ENCODE measurements at places on chromosomes 11 and 22.

DNA sequence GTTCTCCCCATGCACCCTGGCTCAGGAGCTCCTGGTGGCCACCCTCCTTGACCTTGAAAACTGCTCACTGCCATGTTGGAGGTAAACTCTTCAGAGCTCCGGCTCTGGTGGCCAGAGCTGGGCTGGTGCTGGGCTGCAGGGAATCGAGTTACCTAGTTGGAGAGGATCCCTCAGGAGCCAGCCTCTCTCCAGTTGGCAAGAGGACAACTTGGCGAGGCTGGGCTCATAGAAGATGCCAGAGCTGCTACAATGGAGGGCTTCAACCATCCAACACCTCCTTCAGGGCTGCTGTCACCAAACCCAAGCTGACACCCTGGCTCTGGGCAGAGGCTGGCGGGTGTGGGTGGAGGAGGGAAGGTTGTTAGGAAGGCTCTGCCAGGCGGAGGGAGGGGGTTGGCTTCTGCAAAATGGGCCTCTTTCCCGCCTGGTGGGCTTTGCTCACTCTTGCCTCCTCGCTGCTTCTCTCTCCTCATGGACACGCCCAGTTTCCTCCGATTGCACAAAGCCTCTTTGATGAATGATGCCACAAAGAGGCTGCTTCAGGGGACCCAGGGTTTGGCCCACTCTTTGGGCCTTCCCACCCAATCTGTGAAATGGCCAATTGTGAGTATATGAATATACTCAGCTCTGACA, 53.1 kb downstream of the THAP12 start:
- DNase-seq = no peak

- DNase-seq = no peak
These were observed 74.2 kb downstream of the KCNQ1 start for GRCh38 chr11:2518983-2519340.

GRCh38 chr11:94895451-94895850, 77.9 kb downstream of the CWC15 start:
- no peak for DNase-seq

DNA sequence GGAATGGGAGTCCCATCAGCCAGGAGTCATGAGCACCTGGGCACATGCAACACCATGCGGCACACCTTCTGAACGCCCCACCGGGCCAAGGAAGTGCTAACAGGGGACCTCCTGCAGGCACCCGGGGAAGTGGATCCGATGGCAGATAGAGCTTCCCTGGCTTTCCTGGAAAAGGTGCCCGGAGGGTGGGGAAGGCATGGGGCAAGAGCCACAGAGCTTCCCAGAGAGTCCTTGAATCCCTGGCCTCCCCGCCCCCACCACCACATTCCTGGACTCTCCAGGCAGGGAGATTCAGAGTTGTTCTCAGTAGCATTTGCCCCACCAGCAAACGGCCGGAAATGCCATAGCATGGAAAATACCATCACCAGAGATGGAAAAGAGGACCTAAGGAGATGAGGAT, 8.3 kb downstream of the TRIM29 start:
- DNase-seq = no peak

DNA sequence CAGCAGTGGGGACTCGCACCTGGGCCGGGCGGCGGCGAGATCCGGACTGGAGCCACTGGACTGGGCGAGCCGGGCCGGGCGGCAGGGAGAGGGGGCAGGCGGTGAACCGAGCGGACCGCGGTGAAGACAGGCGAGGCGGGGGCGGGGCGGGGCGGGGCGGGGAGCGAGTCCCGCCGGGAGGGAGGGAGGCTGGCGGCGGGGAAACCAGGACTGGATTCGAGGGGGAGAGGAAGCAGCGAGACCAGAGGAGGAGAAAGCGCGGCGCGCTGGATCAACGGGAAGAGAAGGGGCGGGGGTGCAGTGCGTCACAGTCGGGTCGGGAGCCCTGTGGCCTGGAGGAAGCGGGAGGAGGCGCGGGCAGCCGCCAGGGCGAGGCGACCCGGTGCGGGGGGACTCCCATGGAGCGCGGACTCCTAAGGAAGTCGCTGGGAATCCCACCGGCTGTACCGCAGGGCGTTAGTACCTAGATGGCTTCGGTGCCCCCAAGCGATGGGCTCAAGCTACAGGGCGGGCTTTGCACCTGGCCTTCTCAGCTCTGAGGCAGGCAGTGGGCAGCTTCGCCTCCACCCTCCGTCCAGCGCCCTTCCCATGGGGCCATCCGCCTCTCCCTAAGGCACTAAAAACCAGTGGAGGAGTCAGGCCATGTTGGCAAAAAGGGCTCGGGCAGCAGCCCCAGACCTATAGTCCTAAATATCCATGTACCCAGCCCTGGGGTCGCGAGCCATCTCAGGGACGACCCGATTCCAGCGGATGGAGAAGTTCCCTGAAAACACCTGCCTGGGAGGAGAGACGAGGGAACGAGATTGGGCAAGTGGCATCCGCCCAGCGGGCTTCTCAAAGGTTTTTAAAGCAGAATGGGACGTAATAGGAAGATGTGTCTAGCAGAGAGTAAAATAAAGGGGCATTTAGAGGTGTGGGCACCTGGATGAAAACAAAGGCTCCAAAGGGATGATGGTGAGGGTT, at the start of gene TMEM121B:
Gene TMEM121B, minus strand, starts transcription at position 128 of the 963 bp plus-strand sequence. CDS start 233 bp downstream, outside the sequence.
- DNase-seq = peak; percentile 1

- no peak for DNase-seq
These were observed 30.0 kb upstream of the MUC5B start for GRCh38 chr11:1192741-1193325.

DNA sequence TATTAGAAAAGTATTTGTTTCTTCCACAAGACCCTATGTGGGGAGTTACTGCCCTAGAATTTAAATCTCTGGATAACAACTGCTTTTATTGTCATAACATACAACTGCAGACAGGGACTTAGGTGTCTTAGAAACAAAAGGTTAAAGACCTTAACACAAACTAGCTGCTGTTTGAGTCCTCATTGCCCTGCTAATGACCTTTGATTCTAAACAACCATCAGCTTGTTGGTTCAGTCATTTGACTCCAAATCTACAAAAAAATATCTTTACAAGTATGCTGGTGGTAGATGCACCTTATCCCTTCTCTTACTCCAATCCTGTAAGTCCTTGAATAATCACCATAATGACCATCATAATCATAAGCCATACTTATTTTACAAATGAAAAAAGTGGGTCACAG, 377.4 kb upstream of the PITPNB start:
- DNase-seq = no peak

Measured in AG09319 (cell line).